Umbilical cord (tissue), 2 donors: ENCODE measurements at places on chromosomes 2 and 18.

GRCh38 chr2:216312441-216312840 lies 59.8 kb downstream of the MARCHF4 start:
- no peak for DNase-seq

GRCh38 chr2:136034629-136035028 lies 49.2 kb upstream of the DARS1 start:
- no peak for DNase-seq

DNA sequence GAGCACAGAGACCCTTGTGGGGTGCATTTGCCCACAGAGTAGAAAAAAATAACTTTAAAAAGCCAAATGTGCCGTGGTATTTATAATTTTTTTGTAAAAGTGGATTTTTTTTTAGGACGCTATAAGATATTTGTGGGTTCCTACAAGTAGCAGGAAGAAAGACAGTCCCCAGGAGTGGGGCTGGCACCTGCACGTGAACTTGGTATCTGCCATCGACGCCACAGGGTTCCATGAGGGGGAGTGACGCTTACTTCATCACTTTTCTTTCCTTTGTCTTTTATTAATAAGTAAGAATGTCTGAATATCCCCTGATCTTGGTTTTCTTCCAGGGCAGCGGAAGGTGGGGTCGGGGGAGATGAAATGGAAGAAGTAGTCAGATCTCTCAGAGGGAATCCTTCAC lies 207.0 kb downstream of the TWIST2 start:
- no peak for DNase-seq

- DNase-seq: no peak
Observed at GRCh38 chr2:151197184-151198108, 64.2 kb downstream of the RBM43 start.

- DNase-seq: no peak
Observed at GRCh38 chr2:201754717-201755415, 25.9 kb downstream of the ALS2 start.

GRCh38 chr2:60412620-60413019 lies 140.8 kb downstream of the BCL11A start:
- no peak for DNase-seq

GRCh38 chr2:28312307-28313219 lies 80.1 kb upstream of the FOSL2 start:
- no peak for DNase-seq

- DNase-seq: peak; percentile 62
Observed at GRCh38 chr2:54227798-54228197, 28.2 kb downstream of the TSPYL6 start.

GRCh38 chr2:20434588-20435294 lies 12.1 kb upstream of the RHOB start:
- DNase-seq: no peak
